Stimulated activated CD4-positive, alpha-beta T cell treated with anti-CD3 and anti-CD28 coated beads, Interleukin-4, amount 100 ng/mL, for 24 hours (primary cell): ENCODE measurements at places on chromosomes 1 and 21.
A peak's percentile ranks its signal among the peaks of the same experiment; 100 is the strongest.

DNA sequence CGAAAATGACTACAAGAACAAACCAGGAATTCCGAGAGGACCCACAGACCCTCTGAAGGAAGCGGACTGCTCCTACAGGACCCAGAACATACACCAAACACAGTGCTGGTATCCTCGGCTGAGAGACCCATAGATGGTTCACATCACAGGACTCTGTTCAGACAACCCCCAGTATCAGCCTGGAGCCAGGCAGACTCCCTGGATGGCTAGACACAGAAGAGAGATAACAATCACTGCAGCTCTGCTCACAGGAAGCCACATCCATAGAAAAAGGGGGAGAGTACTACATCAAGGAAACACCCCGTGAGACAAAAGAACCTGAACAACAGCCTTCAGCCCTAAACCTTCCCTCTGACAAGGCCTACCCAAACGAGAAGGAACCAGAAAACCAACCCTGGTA, 434.0 kb upstream of the NR5A2 start:
- DNase-seq: no peak

- DNase-seq: no peak
Observed at GRCh38 chr1:245776139-245776538, 621.4 kb downstream of the KIF26B start.

GRCh38 chr1:42930178-42931107, 28.2 kb downstream of the SLC2A1 start:
- no peak for DNase-seq

GRCh38 chr1:39969048-39969447, 14.1 kb downstream of the MFSD2A start:
- DNase-seq: no peak

DNA sequence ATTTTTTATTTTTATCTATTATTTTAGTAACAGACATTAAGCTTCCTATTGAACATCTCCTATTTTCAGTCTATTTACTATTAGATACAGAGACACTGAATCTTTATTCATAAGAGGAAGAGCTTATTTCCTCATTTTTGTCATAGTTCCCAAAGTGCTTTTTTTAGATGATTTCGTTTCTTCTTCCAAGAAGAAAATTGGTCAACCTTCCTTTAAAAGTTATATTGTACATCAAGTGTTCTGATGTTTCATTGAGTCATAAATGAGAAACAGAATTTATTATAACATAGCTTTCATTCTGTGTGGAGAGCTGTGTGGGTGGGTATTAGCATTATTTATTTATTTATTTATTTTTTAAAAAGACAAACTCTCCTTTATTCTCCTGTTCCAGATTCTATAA, 50.6 kb upstream of the BACH1 start:
- DNase-seq: no peak

DNA sequence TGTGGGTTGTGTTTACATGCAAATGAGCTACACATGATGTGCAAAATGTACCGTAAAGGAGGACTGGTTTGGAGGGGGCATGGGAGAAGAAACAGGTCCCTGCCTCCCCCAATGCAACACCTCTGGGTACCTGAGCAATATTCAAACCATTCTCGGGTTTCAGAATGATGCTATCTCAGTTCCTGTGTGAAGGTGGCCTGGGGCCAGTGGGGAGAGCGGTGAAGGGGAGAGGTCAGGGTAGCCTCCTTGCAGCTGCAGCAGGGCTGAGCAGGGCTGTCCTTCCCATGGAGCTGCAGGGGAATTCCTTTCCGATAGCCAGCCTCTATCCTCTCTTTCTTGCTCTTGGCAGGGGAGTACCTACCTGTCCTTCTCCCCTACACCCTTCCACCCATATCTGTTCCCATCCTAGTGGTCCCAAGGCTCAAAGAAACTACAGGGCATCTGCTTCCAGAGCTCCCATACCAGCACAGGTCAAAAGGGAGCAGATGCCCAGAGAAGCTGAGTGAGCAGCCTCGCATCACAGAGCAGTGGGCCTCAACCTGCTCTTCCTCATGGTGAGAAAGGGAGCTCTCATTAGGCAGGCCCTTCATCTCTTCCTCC, 11.9 kb downstream of the MEF2D start:
- DNase-seq: peak; percentile 36

- DNase-seq: no peak
Observed at GRCh38 chr1:18230840-18231239, 123.2 kb downstream of the IGSF21 start.

DNA sequence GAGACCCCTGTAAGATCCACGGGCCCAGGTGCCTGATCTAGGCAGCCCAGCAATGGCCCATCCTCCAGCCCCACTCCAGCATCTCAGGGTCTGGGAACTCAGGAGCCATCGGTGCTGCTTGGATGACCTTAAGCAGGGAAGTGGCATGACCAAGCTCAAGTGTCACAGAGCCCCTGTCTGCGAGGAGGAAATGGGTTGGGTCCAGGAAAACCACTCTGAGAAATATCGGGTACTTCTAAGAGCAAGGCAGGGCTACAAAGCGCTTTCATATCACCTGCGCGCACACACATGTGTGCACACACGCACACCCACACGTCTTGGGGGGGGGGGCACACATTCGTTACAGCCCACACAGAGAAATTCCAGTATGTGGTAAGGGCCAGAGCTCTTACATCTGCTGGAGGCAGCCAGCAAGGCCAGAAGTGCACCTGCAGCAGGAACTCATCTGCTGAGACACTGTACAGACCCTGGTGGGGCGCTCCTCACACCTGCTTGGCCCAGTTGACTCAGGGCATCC, 32.6 kb upstream of the SPOCD1 start:
- DNase-seq: peak; percentile 39

GRCh38 chr1:93111561-93111960, 32.5 kb downstream of the MTF2 start:
- DNase-seq: no peak

DNA sequence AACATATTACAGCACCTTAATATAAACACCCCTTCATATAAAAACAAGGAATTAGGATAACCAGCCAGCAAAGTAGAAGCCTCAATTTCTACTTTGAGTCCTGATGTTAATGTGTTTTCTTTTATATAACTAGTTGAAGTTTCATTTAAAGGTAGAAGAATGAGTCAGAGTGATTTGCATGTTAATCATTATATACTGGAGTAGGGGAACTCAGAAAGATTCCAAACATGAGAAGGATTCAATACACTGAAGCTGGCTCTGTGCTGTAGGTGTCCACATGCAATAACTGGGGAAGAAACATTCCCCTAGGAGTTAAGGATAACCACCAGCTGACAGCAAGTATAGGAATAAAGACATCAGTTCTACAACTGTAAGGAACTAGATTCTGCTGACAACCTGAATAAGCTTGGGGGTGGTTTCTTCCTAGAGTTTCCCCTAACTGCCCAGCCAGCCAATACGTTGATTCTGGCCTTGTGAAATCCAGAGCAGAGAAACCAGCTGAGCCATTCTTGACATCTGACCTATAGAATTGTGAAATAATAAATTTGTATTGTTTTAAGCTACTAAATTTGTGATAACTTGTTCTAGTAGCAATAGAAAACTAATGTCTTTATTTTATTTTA, 33.4 kb upstream of the RNPC3 start:
- no peak for DNase-seq

DNA sequence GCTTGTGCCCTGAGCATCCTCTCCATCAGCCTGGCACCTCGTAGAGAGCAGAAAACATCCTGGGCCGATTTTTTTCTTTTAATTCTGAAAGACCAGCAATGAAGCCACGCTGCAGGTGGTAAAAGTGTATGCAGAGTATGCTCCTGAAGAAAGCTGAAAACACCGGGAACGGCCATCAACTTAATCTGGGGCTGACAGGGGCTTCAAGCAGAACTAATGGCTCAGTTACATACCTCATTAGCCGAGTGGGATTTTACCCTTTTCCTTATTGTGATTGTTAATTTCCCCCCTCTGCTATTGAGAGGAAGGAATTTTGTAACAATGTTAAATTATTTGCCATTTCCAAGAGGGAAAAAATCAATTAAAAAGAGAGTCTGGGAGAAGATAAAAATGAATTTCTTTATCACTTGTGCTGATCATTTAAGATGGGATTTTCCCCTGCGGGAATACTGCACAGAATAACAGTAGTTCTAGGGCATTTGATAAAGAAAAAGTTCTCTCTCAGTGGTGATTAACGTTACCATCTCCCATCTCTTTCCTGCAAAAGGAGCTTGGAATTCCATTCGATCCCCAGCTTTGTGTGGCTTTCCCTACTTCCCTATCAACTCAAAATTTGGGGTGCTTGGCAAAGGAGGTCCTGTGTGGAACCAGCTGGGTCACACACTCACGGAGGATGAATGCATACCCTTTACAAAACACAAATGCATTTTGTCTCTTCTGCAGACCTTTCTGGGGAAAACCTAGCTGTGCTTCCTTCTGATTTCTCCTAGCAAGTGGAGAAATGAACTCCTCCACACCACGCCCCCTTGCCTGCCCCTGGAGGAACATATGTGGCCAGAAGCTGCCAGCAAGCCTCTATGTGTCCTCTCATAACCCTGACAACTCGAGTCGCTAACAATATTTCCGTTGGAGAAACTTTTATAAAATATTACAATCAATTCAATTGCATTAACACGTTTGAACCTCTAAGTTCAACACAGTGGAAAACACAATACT, 70.9 kb downstream of the RRAGC start:
- no peak for DNase-seq

DNA sequence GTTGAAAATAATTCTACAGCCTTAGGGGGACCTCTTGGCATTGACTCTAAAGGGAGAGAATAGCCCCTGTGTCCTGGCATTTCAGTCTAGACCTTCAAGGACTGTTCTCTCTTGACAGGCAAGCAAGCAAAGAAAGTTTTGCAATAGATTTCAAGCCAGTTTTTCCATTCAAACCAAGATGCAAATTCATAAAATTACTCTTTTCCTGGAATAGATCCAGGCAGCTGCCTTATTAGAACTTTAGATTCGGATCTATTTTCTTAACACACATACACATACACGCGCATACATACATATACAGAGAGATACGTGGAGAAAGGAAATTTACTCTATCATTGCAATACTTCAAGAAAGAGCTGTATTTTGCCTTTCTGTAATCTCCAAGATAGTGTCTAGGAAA, 129.4 kb downstream of the EDEM3 start:
- no peak for DNase-seq

GRCh38 chr21:42315296-42315891, at the start of gene TFF3:
TSS of gene TFF3 (minus strand) at chr21:42315409. CDS start at chr21:42315374, 35 bp downstream.
- DNase-seq: no peak

GRCh38 chr1:164707868-164708331, 148.9 kb downstream of the PBX1 start:
- no peak for DNase-seq

DNA sequence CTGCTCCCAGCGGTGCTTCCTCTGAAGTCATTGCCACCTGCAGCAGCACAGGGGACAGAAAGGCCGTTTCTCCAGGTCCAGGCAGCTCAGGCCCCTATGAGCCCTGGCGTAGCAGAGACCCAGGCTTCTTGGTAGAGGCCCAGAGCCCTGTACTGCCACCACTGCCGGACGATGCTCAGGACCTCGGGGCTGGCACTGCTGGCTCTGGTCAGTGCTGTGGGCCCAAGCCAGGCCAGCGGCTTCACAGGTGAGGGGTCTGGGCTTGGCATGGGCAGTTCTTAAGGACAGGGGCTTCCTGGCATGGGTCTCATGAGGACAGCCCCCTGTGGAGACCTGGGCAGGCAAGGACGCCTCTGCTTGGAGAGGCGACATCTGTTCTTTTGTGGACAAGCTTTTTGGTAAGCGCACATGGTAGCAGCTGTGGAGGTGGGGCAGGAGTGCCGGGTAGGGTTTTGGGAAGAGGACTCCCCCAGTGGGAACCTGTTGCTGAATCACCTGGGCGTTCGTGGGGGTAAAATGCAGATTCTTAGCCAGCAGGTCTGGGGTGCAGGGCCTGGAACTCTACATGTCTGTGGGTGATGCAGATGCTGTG, at the start of gene UMODL1:
Gene UMODL1, plus strand, starts transcription at position 172 of the 592 bp plus-strand sequence. Its CDS starts 0 bp downstream, at position 172.
- no peak for DNase-seq

- no peak for DNase-seq
Observed at GRCh38 chr1:156221986-156222692, 9.3 kb downstream of the PMF1 start.

DNA sequence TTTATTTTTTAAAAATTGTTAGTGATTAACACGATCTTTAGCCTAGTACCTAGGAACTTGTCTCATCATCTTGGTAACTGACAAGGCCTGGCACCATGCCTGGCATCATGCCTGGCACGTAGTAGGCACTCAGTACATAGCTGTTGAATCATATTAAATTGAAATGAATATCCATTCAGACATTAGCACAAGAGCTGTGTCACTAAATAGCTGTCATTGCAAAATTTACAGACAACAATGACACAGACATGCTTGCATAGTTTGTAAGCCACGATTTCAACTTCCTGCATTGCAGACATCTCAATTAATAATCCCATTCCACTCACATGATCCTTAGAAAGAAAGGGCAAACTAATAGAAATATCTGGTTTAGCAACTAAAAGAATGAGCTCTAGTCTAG, 15.4 kb upstream of the PHACTR4 start:
- DNase-seq: no peak

- no peak for DNase-seq
Observed at GRCh38 chr1:19166066-19166465, 44.0 kb downstream of the UBR4 start.

DNA sequence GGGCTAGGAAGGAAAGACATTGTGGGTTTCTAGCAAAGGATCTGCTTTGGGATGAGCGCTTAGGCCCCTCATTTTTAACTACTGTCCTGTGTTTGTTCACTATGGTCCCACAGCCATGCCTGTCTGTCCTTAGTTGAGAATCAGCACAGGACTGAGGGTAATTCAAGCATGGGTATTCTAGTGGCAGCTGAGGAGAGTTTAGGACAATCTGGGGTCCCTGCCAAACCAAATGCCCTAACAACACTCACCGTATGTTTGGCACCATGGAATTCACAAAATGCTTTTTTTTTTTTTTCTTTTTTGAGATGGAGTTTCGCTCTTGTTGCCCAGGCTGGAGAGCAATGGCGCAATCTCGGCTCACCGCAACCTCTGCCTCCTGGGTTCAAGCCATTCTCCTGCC, 10.4 kb downstream of the ARHGEF11 start:
- DNase-seq: no peak

GRCh38 chr1:2404890-2405511, 7.4 kb downstream of the PEX10 start:
- no peak for DNase-seq

DNA sequence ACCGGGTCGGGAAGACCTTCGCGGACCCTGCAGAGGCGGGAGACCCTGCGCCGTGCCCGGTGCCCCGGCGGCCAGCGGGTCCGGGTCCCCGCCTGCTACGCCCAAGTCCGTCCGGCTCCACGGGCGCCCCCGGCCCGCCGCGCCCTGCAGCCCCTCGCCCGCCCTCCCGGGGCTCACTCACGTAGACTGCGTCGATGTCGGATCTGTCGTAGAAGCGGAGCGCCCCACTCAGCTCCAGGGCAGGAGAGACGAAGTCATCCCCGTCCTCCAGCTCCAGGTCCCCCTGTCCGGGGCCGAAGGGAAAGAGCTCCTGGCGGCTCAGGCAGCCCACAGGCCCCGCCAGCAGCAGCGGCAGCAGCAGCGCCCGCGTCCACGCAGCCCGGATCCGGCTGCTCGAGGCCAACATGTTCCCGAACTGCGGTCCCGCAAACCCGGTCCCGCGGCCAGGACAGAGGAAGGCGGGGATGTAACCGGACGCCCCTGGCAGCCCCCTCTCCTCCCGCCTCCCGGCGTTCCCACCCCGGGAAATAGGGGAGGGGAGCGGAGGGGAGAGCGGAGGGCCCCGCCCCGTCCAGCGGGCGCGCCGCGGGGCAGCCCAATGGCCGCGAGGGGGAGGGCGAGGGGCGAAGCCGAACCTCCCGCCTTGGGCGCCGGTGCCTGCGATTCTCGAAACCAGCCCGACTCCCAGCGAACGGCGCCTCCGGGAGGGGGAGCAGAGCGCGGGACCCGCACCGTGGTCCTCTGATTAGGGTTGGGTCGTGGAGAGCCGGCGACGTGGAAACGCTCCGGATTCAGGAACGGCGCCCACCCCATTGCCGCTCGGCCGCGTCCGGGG, at the start of gene NID1:
Gene NID1, minus strand, starts transcription at position 417 of the 835 bp plus-strand sequence. Its CDS starts 11 bp downstream, at position 406.
- DNase-seq: no peak

- DNase-seq: no peak
Observed at GRCh38 chr1:62012836-62013235, 181.8 kb upstream of the L1TD1 start.
